Stimulated activated CD4-positive, alpha-beta T cell treated with anti-CD3 and anti-CD28 coated beads, TNF-alpha, amount 100 ng/mL, for 48 hours (primary cell): ENCODE measurements at places on chromosomes 6 and 20.

DNA sequence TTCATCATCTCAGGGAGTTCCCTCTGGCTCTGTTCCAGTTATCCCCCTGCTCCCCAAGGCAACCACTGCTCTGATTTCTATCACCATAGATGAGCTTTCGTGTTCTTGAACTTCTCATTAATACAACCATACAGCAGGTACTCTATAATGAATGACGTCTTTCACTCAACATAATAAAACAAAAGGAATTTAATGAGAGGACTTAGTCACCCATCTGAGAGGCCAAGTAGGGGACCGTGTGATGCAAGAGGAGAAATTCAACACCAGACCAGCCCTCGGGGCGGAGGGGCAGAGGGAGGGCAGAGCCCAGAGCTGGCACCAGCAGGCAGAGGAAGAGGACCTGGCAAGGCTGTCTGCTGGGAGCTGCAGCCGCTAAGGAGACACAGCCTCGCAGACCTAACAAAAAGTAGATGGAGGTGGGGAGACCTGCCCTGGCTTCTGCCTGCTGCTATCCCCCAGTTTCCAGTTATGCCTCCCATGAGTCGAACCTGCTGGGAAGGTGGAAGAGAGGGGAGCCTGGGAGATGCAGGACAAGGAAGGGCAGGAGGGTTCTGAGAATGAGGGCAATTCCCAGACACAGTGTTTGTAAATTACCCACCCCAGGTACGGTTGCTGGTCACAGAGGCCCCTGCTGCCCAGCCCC lies 13.8 kb downstream of the CCN5 start:
- no peak for DNase-seq

GRCh38 chr6:34810017-34810882 lies 18.4 kb downstream of the BLTP3A start:
- DNase-seq = no peak

- DNase-seq = no peak
These were observed 154.3 kb upstream of the ID4 start for GRCh38 chr6:19682859-19683258.

GRCh38 chr20:58852543-58853271 lies at the start of gene GNAS:
Gene GNAS, plus strand, starts transcription at chr20:58852716.
- DNase-seq = peak; percentile 47

GRCh38 chr20:5031206-5031557 lies 29.9 kb upstream of the SLC23A2 start:
- no peak for DNase-seq
